COR-L47 (cell line): ENCODE measurements at places on chromosomes 11 and 22.

DNA sequence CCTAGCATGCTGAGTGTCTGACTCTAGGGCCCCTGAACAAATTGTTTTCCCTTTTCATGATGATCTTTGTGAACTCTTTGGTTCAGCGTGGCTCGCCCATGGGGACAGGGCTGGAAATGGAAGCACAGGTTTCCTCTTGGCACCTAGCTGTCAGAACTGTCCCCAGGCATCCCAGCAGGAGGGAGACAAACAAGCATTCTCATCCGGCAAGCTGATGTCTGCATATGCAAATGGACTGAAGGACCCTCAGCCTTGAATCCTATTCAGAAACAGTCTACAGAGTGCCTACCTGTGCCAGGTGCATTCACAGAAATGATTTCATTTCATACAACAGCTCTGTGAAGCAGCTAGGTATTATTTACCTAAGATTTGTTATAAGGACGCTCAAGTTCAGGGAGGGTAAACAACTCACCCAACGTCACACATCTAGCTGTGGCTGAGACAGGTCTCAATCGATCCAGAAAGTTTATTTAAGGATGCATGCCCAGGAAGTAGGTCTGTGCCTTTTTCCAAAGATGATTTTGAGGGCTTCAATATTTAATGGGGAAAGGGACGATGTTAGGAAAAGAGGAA lies 176.4 kb downstream of the KIRREL3 start:
- DNase-seq, result peak; percentile 82

DNA sequence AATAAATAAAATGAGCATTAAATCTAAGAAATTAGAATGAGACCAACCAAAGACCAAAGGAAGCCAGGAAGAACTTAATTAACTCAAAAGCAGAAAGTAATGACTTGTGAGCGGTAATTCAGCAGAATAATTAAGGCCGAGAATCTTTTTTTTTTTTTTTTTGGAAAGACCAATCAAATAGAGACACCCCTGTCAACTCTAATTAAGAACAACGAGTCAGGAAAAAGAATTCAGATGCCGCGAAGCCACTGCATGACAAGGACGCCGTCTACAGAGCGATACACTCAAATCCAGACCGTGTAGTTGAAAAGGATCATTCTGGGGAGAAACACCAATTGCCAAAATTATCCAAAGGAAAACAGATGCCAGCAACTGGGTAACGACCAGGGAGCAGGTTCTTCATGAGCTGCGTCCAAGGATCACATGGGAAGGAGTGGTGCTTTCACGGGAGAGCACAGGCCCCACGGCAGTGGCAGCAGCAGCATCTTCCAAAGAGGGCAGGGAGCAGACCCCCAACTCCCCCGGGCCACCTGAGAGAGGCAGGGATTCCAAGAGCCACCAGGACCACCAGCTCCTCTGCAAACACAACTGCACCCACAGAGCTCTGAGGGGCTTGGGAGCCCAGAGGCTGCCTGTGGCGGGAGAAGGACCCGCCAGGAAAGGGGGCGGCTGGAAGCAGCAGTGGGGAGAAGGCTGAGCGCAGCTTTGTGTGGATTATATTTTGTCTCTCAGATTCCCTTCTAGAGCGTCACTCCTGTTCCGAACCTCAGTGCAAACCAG lies 469.8 kb downstream of the BRD1 start:
- no peak for DNase-seq

- DNase-seq, result no peak
Measured at GRCh38 chr11:20211691-20212090, 51.4 kb upstream of the DBX1 start.

DNA sequence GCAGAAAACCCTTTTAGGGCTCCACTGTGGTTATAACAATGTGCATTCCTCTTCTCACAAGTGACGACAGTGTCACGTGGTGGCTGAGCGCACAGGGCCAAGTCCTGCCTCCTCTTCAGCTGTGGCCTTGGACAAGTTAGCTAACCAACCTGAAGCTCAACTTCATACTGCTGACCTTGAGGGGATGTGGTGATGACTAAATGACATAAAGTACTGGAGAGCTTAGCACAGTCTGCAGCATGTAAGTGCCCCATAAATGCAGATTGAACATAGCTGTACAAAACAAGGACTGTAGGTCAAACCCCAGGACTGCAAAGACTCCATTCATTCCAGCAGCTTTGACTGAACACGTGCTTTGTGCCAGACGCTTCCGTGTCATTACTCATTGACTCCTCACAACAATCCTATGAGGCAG lies 20.1 kb upstream of the MRGPRX2 start:
- DNase-seq, result no peak

- DNase-seq, result no peak
Measured at GRCh38 chr11:86901599-86901998, 53.6 kb downstream of the FZD4 start.

- DNase-seq, result no peak
Measured at GRCh38 chr11:46535688-46536087, 58.1 kb downstream of the AMBRA1 start.

GRCh38 chr11:14106303-14107049 lies 144.0 kb downstream of the SPON1 start:
- DNase-seq, result no peak

- no peak for DNase-seq
Measured at GRCh38 chr11:109405671-109406070, 16.3 kb upstream of the C11orf87 start.

DNA sequence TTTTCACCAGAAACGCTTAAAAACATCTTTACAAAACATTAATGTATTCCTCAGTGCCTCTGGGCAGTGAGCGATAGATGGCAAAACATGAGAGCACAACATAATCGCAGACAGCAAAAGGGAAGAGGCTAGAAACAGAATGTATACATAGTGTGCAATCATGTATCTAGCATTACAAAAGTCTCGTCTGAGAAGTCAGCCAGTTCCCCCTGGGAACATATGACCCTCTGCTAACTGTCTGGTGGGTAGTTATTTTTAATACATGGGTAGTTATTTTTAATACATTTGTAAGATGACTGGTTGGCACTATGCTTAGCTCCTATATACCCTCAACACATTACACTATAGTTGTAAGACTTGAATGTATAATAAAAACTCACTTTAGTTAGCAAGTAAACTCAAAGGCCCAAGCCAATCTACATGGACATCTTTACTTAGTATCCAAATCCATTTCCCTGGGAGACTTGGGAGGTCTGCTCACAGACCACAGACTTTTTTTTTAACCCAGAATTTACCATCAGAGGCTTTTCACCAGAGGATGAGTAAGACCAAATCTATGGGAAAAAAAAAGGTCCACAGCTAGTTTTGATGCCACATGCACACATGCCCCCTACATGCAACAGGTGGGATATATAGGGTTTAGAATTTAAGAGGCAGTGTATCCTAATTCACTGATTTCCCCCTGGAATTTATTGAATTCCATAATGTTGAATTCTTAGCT lies 71.7 kb downstream of the AMBRA1 start:
- no peak for DNase-seq

DNA sequence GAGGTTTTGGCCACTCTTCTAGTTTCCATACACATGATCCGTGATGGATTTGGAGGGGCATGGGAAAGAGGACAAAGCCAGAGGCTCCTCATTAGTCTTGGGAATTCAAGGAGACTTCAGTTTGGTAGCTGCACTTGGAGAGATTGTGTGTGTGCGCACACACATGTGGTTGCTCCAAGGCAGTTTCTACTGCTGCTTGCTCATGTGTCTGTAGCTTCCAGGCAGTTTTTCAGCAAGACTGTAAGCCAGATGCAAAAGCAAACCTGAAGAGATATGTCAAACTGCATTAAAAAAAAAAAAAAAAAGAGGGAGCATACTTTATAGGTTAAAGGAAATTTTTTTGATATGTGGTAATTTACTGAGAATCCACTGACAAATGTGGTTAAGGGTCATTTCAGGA lies 95.7 kb downstream of the OSBP2 start:
- DNase-seq, result no peak

DNA sequence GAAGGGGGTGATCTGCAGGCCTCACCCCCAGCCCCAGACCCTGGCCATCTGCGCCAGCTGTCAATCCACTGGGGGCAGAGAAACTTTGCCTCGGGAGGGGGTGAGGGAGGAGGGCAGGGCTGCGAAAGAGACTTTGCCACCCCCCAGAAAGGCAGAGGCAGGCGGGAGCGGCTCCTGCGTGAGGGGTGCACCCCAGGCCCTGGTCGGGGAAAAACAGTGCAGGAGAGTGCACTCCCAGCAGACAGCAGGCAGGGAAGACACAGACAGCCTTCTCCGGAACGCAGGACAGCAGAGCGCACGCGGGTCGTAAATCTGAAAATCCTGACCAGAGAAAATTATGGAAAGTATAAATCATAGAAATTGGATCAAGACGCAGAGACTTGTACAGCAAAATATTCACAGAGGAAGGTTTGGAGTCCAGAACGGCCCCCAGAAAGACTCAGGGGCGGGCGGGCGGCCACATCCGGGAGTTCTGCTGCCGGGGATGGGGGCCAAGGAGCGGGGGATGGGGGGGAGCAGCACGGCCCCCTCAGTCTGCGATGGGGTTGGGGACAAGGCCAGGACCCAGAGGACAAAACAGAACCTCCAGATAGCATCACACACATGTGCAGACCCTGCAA lies 8.0 kb upstream of the MRPL23 start:
- DNase-seq, result no peak

GRCh38 chr11:95698676-95699557 lies 90.7 kb downstream of the FAM76B start:
- DNase-seq, result no peak

DNA sequence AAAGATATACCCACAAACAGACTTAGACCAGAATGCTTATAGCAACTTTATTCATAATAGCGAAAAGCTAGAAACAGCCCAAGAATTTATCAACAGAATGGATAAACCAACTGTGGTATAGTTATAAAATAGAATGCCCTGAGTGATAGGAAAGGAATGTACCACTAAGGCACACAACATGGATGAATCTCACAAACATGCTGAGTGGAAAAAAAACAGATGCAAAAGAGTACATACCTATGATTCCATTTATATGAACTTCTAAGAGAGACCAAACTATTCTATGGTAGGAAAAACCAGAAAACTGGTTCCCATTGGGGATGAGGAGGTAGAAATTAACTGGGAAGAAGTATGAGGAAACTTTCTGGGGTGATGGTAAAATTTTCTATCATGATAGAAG lies 40.4 kb upstream of the GRIK4 start:
- no peak for DNase-seq

DNA sequence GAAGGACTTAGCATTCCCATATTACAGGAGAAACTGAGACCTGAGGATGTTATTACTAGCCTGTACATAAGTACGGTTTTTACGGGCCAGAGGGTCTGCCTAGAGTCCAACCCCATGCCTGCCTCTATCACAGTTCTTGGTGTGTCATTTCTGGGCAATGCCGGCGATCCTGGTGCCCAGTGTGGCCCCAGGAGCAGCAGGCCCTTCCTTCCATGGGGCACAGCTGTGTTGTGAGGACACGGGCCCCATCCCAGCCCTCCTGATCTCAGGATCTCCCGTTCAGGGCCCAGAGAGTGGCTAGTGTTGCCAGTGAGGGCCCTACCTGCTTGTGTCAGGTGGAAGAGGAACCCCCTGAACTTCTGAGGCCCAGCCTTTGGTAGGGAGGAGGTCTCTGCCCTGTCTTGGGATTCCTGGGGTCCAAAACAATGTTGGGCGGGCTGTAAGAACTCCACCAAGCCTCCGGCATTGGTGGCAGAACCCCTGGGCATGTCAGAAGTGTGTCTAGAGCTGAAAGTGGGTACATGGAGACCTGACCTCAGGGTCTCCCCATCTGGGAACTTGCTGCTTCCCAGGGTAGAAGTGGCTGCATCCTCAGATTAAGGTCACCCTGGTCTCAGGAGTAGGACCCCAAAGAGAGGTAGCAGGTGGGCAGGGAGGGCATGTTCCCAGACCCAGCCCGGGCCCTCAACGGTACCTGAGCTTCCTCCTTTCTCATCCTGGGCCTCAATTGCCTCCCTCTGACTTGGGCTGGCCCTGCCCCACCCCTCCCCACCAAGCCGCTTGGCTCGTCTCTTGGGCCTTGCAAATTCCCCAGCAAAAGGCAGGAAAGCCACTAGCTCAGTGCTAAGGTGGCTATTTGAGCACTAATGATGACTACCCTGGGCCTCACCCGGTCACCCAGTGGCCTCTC lies 74.6 kb upstream of the KCNQ1OT1 start:
- DNase-seq, result no peak

DNA sequence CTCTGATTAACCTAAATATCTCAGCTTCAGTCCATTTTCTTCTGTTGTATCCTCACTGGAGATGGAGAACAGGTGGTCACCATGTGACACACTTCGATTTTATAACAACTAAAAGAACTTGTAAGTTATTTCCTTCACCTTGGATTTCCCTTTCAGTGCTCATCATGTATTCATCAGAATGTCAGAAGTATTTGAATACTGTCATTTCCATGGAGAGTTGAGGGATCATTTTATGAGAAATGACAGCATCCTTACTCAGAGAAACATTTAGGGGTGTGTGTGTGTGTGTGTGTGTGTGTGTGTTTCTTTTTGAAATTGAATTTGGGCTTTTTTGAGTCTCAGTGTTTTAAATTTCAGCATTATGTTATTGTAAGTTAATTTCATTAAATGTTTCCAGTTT lies 205.8 kb downstream of the ARHGAP42 start:
- no peak for DNase-seq

DNA sequence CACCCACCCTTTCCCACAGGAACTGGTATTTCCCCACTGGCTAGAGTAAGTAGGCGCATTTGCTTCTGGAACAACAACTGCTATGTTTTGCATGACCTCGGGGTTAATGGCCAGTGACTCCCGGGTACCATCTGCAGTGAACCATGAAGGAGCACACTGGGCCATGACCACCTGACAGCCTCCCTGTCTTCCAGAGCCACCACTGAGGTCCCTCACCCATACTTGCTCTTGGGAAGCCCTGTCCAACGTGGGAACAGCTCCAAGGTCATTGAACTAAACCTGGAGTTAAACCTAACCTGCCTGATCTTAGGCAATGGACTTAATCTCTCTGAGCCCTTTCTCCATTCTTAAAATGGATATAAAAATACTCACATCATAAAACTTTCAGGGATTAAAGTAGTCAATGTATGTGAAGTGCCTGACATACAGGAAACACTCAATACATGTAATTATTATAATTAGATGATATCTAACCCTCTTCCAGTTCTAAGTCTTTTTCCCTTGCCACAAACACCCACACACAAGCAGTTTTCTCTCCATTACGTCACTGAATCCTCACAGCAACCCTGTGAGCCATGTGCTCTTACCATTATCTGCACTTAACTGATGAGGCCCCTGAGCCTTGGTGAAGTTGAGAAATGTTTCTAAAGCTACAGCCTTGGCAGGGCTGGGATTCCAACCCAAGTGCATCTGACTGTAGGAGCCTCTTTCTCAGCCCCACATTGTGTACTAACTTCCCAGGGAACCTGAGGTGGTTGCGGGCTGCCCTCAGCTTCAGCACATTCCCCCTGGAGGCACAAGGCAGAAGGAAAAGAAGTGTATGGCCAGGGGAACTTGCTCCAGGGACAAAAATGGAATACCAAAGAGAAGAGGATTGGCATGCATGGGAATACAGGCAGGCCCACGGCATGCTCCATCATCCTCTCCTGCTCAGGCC lies 74.5 kb upstream of the NCAM1 start:
- no peak for DNase-seq

GRCh38 chr11:75737314-75737713 lies 19.7 kb downstream of the MOGAT2 start:
- no peak for DNase-seq

GRCh38 chr22:47301820-47302475 lies 539.5 kb downstream of the TBC1D22A start:
- DNase-seq, result no peak
